ENCODE measurements at places on chromosomes 4 and X.

- no peak for DNase-seq
Measured at GRCh38 chrX:123475068-123475724, 257.7 kb downstream of the THOC2 start.

DNA sequence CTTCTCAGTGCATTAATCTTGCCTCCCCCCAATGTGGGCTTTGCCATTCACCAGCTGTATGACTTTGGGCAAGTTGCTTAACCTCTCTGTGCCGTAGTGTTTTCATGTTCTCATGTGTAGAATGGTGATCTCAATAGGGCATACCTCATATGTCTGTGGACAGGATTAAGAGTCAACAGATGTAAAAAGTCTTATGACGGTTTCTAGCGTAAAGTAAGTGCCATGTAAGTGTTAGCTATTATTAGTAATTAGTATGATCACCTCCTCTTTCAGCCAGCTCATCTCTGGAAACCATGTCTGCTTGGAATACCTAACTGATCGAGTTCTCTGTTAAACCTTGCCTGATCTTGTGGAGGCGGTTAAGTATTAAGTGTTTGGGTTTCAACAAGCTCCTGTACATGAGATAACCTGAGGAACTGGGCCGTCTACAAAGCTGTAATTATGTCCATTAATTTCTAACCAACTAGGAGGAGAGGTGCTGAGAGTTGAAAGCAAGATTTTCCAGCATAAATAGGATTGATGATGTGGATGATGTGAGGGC is 66.3 kb downstream of the TSC22D3 start:
- no peak for DNase-seq

- DNase-seq = no peak
Measured at GRCh38 chr4:6258026-6258360, 11.7 kb upstream of the WFS1 start.

DNA sequence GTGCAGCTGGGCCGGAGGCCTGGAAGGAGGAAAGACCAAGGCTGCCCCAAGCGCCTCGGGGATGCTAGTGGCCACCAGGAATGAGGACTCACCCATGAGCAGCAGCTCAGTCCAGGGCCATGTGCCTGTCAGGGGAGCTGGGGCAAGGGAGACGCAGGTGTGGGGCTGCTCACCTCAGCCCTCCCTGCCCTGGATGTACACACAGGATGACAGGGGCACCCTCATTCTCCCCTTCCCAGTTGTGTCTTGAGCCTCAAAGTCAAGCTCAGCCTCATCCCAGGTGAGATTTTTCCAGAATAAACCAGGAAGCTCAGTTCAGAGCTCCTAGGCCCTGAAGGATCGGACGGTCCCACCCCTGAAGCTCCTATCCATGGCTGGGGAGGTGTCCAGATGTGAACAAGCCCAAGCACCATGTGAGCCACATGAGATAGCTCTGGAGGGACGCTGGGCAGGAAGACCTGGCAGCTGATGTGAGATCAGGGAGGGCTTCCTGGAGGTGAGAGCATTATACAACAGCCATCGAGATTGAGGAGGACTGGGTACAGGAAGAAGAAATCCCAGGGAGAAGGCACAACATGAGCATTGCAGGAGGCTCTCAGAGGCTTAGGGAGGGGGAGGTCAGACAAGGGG is 23.0 kb downstream of the HTRA3 start:
- no peak for DNase-seq

DNA sequence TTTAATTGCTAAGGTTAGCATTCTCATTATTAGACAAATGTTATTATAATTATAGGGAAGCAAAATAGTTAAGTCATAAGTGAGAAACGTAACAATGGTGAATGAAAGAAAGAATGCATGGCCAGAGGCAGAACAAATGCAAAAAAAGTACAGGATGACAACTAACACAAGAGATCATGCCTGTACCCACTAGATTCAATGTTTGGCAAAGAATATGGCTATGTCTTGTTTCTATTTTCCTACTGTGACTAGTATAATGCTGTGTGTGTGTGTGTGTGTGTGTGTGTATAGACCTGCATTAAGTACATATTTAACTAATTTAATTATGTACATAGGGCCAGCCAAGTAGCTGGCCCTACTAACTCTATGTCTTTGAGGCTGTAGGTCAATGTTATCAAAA is 12.9 kb upstream of the BMP2K start:
- DNase-seq = no peak

DNA sequence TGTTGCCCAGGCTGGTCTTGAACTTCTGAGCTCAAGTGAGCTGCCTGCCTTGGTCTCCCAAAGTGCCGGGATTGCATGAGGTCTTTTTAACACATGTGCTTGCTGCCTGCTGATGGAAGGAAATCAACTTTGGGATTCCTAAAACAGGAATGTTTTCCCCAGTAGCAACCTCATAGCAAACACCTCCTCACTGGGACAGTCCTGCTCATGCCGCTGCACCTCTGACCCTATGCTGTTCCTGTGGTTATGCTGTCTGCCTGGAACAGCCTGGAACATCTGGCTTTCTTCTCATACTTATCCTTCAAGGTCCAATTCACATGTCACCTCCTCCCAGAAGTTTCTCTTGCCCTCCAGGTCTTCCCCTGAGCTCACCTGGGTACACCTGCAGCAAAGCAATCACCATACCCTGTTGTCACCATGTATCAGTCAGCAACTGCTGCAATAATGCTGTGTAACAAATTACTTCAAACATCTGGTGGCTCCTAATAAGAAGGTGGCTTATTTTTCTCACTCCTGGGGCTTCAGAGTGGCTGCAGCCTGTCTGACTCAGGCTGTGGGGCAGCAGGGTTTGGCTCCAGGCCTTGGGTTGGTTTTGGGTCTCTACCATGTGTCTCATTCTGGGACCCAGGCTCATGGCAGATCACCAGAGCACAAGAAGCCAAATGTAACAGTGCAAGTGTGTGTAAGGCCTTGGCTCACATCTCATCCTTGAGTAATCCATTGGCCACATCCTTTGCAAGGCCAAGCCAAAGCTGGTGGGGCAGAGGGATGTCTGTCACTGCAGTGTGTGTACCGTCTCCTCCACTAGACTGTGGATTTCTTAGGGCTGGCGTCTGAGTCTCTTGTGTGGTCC is 59.4 kb upstream of the SORCS2 start:
- DNase-seq = peak; percentile 50

DNA sequence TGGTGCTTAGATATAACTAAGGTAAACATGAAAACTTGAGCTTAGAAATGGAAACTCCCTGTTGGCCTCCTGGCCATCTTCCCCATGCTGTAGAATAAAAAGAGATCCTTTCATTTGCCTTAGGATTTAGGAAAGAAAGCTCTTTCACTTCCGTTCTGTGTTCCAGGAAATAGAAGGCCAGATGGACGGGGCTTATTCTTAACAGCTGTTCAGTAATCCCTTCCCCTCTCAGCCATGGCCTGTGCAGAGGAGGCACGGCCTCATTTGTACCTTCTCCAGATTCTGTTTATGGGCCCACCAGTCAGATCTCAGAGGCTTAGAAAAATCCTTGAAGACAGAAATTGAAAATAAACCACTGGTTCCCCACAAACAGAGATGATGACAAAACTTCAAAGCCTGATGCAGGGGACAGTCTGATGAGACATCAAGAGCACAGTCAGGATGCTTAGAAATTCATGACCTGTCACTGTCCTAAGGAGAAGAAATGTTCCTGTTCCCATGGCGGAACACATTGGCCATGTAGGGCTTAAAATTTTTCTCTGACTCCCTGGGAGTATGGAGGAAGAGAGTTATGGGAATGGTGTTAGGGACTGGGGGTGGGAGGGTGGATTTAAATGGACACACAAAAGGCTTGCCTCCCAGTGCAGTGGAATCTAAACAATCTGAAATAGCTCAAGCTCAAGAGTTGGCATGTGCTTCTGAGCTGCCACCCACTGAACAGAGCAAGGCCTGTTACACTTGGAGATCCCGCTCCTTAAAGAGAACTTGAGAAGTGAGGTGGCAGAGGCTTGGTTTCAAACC is 188.8 kb downstream of the SOWAHB start:
- no peak for DNase-seq

- DNase-seq = peak; percentile 10
Measured at GRCh38 chr4:106258145-106259045, 57.6 kb downstream of the TBCK start.

GRCh38 chrX:47112316-47112954 is 32.1 kb downstream of the NDUFB11 start:
- no peak for DNase-seq
